Lower lobe of right lung (tissue), 2 donors: ENCODE measurements at places on chromosomes 4 and X. TPM values are rescaled to one million over a fixed set of nuclear protein-coding genes. Genes with fewer than 3 reads are reported as not detected.

GRCh38 chr4:150131581-150132228 lies 53.5 kb downstream of the DCLK2 start:
- no peak overlapping the region for H3K27ac ChIP-seq
- H3K4me3 ChIP-seq, result no peak overlapping the region
- DNase-seq, result no peak
- H3K4me1 ChIP-seq, result peaks cover 4% of the 10 kb centered on the region
- no peaks in the 10 kb centered on the region for H3K36me3 ChIP-seq

- H3K36me3 ChIP-seq, result no peaks in the 10 kb centered on the region
- H3K27me3 ChIP-seq, result no peaks in the 10 kb centered on the region
- DNase-seq, result peak; percentile 82
- peaks cover 8% of the 10 kb centered on the region for H3K4me1 ChIP-seq
- peak overlapping the region; percentile 77 for H3K27ac ChIP-seq
These were observed 25.4 kb downstream of the SORCS2 start for GRCh38 chr4:7217474-7218321.

Gene ENAM
- 0.12 TPM for total RNA-seq

Gene UGT2B10
- total RNA-seq, result not detected

GRCh38 chrX:119948381-119948780 lies 4.8 kb upstream of the NKAP start:
- H3K4me1 ChIP-seq, result no peaks in the 10 kb centered on the region
- no peaks in the 10 kb centered on the region for H3K27me3 ChIP-seq
- H3K27ac ChIP-seq, result no peak overlapping the region
- H3K36me3 ChIP-seq, result no peaks in the 10 kb centered on the region
- no peak overlapping the region for H3K4me3 ChIP-seq

Gene XAGE1A
- not detected for total RNA-seq

Gene TMEM156
- total RNA-seq, result 0.62 TPM

- H3K27ac ChIP-seq, result no peak overlapping the region
- no peak for DNase-seq
These were observed 41.3 kb downstream of the ABLIM2 start for GRCh38 chr4:8117278-8117682.

- H3K4me1 ChIP-seq, result no peaks in the 10 kb centered on the region
- no peaks in the 10 kb centered on the region for H3K27me3 ChIP-seq
- no peak overlapping the region for H3K27ac ChIP-seq
- no peaks in the 10 kb centered on the region for H3K36me3 ChIP-seq
- DNase-seq, result peak; percentile 71
- no peak overlapping the region for H3K4me3 ChIP-seq
These were observed 59.5 kb upstream of the NEIL3 start for GRCh38 chr4:177250056-177250696.

Gene CYBB
- 420 TPM for total RNA-seq

- H3K27ac ChIP-seq, result no peak overlapping the region
- H3K4me3 ChIP-seq, result no peak overlapping the region
- no peak for DNase-seq
- no peaks in the 10 kb centered on the region for H3K27me3 ChIP-seq
- no peaks in the 10 kb centered on the region for H3K4me1 ChIP-seq
These were observed 12.8 kb upstream of the GUCY1B1 start for GRCh38 chr4:155745984-155746383.

- H3K4me1 ChIP-seq, result no peaks in the 10 kb centered on the region
- no peaks in the 10 kb centered on the region for H3K36me3 ChIP-seq
- H3K27me3 ChIP-seq, result no peaks in the 10 kb centered on the region
- H3K27ac ChIP-seq, result no peak overlapping the region
- H3K4me3 ChIP-seq, result no peak overlapping the region
- no peak for DNase-seq
These were observed 185.3 kb downstream of the CRLF2 start for GRCh38 chrX:1027133-1027532.
